Nucleus accumbens (tissue), 56 donors: ENCODE measurements at places on chromosomes 1 and 21.

DNA sequence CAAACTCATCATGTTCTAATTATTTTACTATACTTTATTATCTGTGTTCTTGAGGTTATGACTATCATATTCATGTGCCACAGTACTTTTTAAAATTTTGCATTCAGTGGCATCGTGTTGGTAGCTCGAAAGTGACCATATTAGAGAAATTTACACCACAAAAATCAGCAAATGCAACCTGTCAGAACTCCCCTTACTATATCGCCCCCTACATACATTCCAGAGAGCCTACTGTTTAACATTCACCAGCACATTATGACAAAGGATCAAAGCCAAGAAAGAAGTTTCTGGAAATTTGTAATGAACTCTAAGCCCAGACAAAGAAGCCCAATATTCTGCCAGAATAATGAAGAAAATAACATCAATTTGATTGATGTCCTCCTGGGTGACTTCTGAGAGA lies 909.3 kb downstream of the LTN1 start:
- DNase-seq: no peak

- DNase-seq: no peak
Observed at GRCh38 chr1:61005614-61006580, 76.5 kb upstream of the NFIA start.

GRCh38 chr1:233327651-233328141 lies at the start of gene MAP3K21:
Gene MAP3K21, plus strand, starts transcription at chr1:233327724. Its CDS starts 305 bp downstream, at chr1:233328029.
- DNase-seq: no peak

DNA sequence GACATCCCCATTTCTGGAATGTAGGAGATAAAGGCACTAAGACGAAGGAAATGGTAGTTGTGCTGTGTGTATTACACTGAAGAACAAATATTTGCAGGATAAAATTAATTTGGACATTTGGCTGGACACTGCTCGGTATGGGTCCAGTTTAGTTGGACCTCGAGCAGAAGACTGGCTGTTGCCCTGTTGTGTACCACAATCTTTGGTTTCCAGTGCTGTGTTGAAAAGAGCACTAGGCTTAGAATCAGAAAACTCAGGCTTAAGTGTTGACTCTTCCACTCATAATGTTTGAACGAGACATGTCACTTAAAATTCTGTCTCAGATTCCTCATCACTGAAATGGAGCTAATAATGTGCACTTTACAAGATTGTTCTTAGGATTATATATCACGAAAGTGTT lies 1.2 kb upstream of the ARPC5 start:
- DNase-seq: no peak

DNA sequence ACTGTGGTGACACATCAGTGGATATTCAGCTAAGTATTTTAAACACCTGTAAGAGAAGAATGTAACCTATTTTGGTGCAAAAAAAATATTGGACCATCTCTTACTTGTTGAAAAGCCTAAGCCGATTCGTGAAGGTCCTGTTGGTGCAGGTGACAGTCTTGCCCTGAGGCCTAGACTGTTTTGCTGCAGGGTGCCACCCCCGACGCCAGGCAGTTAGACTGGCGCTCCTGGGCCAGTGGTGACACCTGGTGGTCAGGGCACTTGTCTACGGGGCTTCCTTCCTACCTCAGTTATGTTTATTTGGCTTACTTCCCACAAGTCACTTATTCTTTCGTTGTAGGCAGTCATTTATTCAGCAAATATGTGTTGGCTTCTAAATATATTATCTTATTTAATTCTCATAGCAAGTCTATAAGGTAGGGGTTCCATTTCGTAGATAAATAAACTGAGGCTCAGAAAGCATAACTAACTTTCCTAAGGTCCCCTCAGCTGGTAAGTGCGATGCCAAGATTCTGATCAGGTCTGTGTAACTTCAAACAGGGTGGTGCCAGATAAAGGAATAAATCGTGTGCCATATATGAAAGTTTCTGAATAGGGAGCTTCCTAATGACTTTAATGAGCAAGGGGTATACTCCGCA lies 1.9 kb downstream of the EEIG2 start:
- DNase-seq: no peak

GRCh38 chr1:224163311-224163710 lies 19.7 kb upstream of the DEGS1 start:
- DNase-seq: no peak

DNA sequence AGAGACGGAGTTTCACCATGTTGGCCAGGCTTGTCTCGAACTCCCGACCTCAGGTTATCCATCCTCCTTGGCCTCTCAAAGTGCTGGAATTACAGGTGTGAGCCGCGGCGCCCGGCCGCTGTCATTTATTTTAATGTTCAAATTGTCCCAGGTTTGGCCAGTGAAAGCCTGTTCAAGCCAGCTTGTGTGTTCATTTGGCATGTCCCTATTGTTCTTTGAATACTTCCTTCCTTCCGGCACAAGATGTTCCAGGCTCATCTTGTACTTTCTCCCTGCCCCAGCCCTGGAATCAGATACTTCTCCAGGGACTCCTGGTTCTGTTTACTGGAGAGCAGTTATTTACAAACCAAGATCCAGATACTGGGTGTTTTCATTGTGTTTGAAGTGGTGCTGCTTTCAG lies 37.0 kb downstream of the ZBTB8B start:
- no peak for DNase-seq

GRCh38 chr1:175521249-175522040 lies 221.9 kb downstream of the TNR start:
- no peak for DNase-seq

- no peak for DNase-seq
Observed at GRCh38 chr21:31560479-31560878, 99.0 kb upstream of the SOD1 start.

DNA sequence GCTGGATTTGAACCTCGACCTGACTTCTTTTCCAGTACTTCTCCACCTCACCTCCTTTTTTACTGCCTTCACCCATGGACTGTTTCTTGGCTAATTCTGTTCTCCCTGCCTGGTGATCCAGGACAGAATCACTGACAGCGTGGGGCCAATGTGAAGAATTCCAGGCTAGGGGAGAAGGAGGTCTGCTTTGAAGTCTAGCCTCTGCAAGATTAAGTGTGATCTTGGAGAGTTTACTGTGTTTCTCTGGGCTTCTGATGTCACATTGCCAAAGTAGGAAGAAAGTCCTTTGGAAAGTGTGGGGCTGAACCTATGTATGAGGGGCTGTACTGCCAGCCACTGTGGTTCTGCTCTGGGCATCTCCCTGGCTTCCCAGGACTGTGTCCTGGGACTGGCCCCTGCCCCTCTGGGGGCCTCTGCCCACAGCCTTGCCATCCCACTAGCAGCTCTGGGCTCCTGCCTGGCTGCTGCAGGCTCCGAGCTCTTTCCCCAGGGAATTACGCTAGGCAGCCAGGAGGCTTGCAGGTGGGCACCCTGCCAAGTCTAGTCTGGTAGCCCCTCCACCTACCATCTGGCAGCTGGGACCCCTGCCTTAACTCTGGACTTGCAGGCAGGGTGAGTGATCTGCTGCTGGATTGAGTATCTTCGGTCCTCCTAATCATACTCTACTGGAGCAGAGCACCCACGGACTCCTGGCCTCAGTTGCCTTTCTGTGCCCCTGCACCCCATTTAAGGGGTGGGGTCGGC lies 52.2 kb downstream of the YARS1 start:
- DNase-seq: no peak

DNA sequence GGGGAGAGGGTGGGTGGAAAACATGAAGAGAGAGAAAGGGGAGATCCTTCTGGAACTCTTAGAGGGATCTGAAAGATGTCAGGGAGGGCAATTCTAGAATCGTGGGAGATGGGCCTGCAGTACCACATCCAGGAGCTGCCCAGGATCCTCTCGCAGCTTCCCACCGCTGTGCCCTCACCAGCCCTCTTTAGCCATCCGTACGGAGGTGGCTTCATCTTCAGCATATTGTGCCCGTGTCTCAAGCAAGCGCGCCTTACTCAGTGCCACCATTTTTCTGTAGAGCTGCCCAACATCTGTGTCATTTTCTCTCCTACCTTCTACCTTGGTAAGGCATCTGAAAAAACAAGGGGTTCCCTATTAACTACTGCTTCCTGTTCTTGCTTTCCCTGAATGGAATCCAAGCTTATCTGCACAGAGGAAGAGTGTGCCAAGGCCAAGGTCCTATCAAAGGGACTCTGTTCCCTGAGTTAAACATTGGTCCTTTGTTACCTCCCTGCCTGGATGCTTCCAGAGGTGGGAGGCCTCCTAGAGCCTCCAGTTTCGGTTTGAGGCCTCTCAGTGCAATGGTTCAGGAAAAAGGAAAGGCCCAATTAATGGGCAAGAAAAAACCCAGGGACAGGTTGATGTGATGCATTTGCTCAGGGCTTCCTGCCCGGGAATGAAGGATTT lies 23.2 kb downstream of the C1orf116 start:
- DNase-seq: no peak

- no peak for DNase-seq
Observed at GRCh38 chr1:154446292-154446691, 41.1 kb downstream of the IL6R start.

- DNase-seq: no peak
Observed at GRCh38 chr1:174999936-175000696, at the start of gene CACYBP. Gene CACYBP, plus strand, starts transcription at chr1:174999947. Its CDS starts 234 bp downstream, at chr1:175000181.

DNA sequence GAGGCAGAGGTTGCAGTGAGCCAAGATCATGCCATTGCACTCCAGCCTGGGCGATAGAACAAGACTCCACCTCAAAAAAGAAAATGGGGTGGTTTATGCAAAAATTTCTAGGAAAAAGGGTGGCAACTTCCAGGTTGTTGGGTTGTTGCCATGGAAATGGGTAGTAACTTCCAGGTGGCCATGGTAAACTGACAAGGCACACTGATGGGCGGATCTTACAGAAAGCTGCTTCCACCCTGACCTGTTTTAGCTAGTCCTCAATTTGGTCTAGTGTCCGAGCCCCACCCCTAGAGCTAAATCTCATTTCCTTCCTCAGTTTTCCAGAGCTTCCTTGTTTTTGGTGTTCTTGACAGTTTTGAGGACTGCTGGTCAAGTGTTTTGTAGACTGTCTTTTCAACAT lies 13.6 kb downstream of the KLHDC7A start:
- DNase-seq: no peak

- DNase-seq: no peak
Observed at GRCh38 chr1:204505674-204506200, 10.5 kb upstream of the MDM4 start.

DNA sequence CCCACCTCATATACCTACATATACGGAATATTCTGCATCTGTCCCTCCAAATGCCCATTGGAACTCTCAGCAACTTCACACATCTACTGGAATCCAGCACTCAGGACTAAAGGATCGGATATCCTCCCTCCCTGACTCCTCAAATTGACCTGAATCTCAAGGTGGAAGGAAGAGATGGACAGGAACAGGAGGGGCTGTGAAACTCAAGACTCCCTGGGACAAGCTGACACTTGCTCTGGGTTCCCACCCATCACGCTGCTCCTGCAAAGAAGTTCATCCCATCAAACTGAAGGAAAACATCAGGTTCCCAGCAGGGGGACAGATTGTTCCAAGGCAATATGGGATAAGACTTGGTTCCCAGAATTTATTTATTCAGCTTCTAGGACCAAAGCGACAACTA lies 30.3 kb upstream of the TIAM1 start:
- DNase-seq: no peak
